IPS DF 6.9 (cell line): ENCODE measurements at places on chromosomes 11 and 22.
A peak's percentile ranks its signal among the peaks of the same experiment; 100 is the strongest.

DNA sequence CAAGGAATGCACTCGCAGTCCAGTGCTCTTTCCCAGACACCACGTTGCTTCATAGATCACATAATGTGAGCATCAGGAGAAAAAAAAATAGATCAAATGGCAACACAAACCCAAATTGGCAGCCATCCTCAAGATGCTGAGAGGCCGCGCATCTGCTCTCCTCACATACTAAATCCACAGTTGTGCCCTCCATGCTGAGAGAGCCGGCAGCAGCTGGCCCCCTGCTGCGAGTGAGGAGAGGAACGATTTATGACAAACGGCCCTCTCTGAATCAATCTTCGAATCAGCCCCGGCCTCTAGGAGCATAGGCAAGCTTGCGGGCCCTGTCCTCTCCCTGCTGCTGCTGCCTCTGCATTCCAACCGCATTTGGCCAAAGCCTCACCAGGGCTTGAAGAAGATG is 159.9 kb upstream of the TENM4 start:
- no peak for DNase-seq

DNA sequence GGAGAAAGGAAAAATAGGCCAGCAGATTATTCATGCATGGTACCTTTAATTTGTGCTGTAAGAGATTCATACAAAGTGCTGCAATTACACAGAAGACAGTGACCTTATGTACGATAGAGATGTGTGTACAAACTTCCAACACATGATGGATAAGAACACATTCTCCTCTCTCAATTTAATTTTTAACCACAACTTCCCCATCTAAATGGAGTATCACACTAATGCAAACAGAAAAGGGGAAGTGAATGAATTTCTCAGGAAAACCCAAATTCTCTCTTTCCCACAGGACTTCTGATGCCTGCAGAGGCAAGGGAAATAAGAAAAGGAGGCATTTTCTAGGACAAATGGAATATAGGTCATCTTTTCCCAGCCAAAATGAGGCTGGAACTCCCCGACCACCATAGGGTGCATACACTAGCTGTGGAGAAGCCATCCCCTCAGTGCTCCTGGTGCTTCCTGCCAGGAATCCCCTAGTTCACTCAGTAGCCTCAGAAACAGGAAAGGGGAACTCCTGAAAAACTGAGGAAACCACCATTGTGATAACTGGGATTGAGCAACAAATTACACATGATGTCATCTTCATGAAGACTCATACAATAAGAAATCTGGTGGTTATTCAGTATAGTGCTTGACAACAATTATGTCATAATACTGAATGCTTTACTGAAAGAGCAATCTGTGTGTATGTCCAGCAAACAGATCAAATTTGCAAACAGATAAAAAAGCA is 22.4 kb downstream of the MMP10 start:
- no peak for DNase-seq

DNA sequence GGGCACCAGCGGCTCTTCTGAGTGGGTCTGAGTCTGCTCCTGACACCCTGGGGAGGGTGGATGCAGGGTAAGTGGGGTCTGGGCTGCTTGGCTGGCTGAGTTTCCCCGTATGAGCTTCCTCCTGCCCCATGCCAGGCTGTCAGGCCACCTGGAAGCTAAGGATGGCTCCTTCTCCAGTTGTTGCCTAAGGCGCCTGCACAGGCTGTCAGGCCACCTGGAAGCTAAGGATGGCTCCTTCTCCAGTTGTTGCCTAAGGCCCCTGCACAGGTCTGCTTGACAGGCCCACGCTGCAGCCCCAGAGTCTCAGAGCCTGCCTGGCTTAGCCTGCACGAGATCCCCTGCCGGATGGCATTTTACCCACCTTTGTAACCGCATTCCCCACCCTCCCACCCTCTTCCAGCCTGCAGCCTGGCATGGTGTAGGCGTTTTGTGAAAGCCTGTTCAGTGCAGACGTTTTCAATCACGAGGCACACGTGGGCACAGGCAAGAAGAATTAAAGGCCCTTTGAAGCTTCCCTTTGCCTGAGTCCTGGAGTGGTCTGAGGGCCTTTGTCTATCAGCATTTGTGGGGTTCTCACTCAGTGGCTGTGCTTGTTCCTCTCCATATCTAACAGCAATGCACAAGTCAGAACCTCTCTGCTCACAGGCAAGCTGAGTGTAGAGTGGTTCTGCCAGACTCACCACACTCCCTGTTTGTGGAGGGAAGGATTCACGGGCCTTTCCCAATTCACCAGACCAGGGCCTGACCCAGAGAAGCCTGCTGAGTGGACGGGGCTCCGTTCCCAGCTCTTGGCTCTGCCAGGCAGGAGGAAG is 40.2 kb upstream of the B3GAT1 start:
- DNase-seq: no peak

GRCh38 chr11:24005202-24005876 is 491.5 kb upstream of the LUZP2 start:
- DNase-seq: no peak

- DNase-seq: no peak
Measured at GRCh38 chr22:40967111-40967760, 16.1 kb downstream of the RBX1 start.

DNA sequence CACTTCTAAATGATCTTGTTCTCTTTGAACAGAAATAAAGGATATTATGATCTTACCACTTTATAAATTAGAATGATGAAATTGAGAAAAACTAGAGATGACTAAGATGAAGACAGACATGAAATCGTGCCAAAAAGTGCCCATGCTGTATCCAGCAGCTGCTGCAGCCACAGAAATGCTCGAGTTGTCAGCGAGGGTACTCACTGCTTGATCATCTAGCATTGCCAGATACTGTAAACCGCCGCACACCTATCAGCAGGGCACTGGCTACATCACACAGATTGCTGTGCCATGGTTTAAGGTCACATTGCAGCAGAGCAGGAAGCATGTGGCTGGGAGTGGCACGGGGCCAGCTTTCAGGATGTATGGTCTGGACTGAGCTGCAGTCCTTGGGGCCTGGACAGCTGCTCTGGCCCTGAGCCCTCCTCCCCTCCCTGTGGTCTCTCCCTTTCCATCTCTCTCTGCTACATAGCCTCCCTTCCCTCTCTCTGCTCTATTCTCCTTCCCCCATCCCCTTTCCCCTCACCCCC is 51.0 kb upstream of the SEPTIN5 start:
- DNase-seq: no peak

- DNase-seq: peak; percentile 76
Measured at GRCh38 chr11:12914400-12914912, 94.7 kb upstream of the RASSF10 start.

- no peak for DNase-seq
Measured at GRCh38 chr11:45881708-45882368, 3.6 kb upstream of the MAPK8IP1 start.

- no peak for DNase-seq
Measured at GRCh38 chr22:18078329-18079041, 695 bp downstream of the PEX26 start.

DNA sequence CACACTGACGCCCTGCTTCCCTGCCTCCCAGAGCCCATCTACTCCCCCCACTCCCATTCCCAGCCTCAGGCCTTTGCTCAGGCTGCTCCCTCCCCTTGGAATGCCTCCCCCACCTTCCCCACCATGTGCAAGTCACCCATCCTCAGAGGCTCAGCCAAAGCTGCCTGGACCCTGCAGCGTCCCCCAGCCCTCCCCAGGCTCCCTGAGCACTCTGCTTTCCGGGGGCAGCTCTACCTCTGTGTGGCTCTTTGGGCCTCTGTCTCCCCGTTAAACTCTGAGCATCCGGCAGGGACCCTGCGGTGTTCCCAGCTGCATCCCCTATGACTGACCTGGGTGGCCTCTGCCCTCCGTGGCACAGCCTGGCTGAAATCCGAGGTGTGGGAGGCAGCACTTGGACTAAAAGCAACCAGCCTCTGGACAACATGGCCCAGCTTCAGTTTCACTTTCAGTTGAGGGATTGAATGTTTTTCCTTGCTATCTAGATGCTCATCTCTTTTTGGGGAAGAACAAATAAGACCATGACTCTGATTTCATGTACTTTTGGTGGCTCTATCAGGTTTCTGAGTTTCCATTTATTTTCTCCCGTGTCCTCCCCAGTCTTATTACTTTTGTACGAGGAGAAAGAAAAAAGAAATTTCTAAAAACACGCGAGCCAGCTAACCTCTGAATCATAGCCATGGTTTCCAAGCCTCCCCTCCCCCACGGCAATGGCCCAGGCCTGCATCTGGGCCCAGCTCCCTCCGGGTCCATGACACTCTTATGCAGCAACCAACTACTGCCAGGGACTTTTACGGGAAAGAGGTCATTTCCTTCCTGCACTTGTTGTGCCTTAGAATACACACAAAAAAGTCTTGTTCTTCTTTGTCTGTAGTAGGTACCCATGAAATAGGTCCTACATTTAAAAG is 3.8 kb downstream of the APOL3 start:
- no peak for DNase-seq

- no peak for DNase-seq
Measured at GRCh38 chr22:37519268-37520195, at the start of gene CARD10. Gene CARD10, minus strand, starts transcription at chr22:37519415. Its CDS starts 215 bp downstream, at chr22:37519200.

DNA sequence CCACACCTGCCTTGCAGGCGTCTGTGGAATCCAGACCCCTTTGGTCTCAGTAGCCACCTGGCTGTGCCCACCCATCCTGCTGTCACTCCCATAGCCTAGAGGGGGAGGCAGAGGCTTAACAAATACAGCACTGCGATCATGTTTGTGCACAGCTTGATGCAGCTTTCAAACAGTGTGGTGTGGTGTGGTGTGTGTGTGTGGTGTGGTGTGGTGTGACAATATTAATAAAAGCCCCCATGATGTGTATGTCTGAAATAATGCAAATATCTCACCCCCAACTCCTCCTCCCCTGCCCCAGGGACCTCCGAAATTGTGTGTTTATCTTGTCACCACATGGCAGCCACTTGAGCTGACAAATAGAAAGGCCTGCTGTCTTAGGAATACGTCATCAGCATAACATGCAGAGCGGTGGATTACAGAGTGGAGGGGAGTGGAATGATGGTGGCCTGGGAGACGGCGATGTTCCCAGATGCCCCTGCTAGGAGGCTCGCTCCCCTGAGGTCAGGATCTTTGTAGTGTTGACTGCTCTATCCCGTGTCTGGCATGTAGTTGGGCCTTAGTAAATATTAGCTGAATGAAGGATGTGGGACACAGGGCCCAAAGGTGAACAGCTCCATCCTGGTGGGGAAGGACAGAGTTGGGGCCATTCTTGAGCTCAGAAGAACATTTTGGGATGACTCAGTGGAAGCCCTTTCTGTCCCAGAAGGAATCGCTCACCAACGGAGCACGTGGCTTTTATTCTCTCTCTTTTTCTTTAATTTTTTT is 2.8 kb downstream of the PDXP start:
- no peak for DNase-seq

- DNase-seq: no peak
Measured at GRCh38 chr11:10844356-10844755, 13.5 kb downstream of the ZBED5 start.

- DNase-seq: no peak
Measured at GRCh38 chr11:117564321-117564720, 232.7 kb downstream of the DSCAML1 start.

DNA sequence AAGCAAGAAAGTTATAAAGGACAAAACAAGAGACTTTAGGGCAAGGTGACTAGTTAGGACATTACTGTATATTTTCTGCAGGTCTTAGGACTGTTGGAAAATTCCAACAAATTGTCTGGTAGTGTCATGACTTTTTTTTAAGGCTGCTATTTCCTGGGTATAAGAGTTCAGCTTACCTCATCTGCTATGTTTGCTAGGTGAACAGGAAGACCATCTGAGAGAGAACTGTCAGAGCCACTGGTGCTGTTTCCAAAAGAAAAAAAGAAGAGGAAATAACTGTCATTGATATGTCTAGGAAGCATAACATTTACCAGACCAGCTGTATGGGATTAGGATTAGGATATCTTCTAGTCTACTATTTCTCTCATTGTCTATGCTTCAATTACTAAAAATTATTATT is 26.3 kb upstream of the MTCH2 start:
- no peak for DNase-seq

DNA sequence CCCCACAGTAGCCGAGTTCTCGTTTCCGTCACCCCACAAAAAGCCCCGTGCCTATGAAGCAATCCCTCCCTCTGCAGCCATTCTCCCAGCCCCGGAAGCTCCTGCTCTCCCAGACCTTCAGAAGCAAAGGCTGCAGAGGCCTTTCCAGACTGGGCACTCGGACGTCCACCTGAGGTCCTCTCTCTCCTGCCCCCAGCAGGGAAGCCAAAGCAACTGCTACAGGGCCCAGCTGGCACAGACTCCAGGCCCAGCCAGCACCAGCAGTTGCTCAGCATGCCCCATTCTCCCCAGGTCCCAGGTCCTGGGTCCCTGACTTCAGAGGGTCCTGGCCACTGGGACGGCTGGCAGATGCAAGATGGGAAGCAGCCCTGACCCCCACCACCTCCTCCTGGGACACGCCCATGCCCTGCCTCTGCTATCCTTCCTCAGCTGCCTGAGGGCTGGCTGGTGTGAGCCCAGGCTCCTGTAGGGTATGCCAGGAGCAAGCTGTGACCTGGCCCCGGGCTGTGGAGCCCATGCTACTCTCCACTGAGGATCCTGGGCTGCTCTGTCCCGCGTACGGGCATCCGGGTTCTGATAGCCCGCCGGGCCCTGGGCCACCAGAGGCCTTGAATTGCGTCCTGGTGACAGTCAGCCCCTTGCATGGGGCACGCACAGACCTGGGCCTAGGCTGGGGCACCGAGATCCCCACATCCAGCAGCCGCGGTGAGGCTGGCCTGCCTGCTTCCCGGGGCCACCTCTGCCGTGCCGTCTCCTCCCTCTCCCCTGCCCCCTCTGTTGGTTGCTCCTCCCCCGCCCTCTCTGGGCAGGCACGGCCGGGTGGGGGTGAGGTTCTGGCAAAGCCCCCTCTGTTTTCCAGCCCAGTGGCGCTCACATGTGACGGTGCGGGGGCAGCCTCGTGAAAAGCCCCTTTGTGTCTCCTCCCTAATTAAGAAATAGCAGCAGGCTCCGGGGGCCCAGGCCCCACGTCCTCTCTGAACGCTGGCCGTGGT is 1310.3 kb downstream of the BRD1 start:
- no peak for DNase-seq

- DNase-seq: no peak
Measured at GRCh38 chr11:26086028-26086427, 245.9 kb upstream of the ANO3 start.

GRCh38 chr22:39898997-39899396 is 1.9 kb upstream of the GRAP2 start:
- no peak for DNase-seq

- DNase-seq: no peak
Measured at GRCh38 chr11:27392278-27393114, 29.5 kb upstream of the CCDC34 start.

- DNase-seq: no peak
Measured at GRCh38 chr22:20571531-20572007, 64.2 kb downstream of the MED15 start.

GRCh38 chr11:17387811-17388210 is 648 bp downstream of the KCNJ11 start:
- no peak for DNase-seq

DNA sequence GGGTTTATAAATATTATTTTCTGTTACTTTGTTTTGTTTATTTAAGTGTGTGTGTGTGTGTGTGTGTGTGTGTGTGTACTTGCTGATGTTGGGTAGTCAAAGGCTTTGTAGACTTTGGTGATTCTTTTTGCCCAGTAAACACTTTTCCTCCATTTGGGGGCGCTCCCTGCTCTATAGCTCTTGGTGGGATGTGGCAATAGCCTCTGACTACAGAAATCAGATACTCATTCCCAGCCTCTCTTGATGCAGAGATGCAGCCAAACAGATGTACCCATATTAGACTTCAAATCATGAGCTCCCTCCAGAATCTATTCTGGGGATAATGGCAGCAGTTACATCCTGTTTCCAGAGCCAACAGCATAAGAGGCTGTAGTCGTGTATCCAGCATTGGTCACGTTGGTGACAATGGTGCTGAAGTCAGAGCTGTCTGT is 33.4 kb upstream of the APOL5 start:
- no peak for DNase-seq
